ENCODE measurements at places on chromosomes 5 and 9.

DNA sequence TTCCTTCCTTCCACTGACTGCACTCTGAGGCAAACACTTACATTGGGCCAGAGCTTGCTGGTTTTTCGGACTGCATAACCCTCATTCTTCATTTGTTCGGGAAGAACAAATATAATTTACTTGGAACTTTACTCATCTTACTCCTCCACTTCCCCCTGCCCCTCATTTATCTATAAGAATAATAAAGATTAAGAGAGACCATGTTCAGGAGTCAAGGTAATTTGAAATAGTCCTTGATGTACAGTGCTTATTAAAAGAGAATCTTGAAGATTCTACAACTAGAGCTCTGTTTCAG is 65.6 kb downstream of the BASP1 start:
- DNase-seq = no peak

GRCh38 chr9:6779417-6780241 is 21.9 kb downstream of the KDM4C start:
- no peak for DNase-seq

DNA sequence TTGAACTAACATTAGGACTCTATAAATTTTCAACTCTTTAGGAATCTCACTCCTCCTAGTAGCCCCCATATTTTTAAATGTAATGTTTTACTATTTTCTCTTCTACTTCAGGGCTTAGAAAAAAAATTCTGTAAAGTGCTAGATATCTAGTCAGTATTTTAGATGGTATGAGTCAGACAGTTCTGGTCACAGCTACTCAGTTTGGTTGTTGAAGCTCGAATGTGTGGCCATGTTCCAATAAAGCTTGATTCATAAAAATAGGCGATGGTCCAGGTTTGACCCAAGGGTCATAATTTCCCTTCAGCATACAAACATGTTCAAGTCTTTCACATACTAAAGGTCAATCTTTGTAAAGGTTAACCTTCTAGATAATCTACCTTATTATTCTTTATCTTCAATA is 566.0 kb upstream of the CDH18 start:
- DNase-seq = no peak

- DNase-seq = no peak
Measured at GRCh38 chr5:62138607-62139006, 167.4 kb upstream of the KIF2A start.

DNA sequence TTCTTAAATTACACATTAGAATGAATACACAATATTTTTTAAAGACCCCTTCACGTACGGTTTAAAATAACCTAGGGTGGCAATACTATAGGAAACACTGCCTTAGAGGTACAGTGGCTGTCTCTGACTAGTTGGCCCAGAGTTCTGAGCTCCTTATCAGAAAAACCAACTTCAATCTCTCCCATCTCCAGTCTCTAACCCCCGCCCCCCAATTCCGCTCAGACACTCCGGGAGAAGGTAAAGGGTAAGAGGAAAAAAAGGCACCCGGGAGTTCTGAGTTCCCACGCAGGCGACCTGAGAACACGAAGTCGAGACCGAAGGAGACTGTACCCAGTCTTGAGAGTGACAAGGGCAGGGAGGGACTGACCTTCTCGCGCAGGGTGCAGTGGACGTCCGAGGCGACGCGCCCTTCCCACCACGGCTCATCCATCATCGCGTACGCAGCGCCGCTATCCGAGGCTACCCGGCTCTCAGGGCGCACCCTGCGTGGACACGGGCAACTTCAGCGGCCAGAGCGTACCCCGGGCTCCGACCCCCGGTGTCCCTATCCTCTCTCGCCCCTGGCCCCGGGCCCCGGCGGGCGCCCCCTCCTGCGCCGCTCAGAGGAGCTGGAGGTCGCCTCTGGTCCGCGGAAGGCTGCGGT is 752 bp downstream of the CCNJL start:
- DNase-seq = peak; percentile 53

GRCh38 chr5:100553209-100553608 is 18.0 kb downstream of the FAM174A start:
- DNase-seq = no peak

GRCh38 chr9:21316860-21317259 is 11.7 kb upstream of the IFNA5 start:
- DNase-seq = no peak

DNA sequence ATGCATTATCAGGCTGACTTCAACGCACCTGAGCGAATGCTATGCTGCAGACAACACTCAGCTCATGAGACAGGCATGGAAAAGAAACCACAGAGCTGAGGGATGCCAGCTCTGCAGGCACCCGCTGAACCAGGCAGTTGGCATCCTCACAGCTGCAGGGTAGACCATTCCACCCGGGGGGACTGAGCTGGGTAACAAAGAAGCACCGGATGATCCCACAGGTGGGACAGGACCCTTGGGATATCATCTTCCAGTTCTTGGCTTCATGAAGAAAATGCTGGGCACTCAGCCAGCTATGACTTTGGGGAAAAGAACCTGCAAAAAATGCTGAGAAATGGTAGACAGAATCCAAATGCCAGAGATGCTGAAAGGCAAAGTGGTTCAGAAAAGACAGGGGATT is 9.6 kb downstream of the EPB41L4B start:
- no peak for DNase-seq

DNA sequence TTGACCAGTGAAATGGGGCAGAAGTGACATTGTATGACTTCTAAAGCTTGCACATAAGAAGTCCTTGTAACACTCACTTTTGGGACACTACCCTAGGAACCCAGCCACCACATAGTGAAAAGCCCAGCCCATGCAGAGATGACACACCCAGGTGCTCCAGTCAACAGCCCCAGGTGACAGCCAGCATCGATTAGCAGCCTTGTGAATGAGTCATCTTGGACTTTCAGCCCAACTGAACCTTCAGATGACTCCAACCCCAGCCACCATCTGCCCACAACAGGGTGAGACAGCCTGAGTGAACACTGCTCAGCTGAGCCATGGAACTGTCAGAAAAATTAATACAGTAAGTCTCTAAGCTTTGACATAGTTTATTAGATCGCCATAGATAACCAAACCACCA is 458.6 kb downstream of the ZSWIM6 start:
- no peak for DNase-seq

GRCh38 chr5:156354571-156354970 is 27.6 kb downstream of the SGCD start:
- DNase-seq = no peak

- DNase-seq = no peak
Measured at GRCh38 chr5:4639946-4640345, 500.2 kb upstream of the ADAMTS16 start.

- DNase-seq = no peak
Measured at GRCh38 chr5:139888370-139888769, 92.8 kb downstream of the PSD2 start.

- no peak for DNase-seq
Measured at GRCh38 chr9:3237121-3237520, 288.7 kb downstream of the RFX3 start.

DNA sequence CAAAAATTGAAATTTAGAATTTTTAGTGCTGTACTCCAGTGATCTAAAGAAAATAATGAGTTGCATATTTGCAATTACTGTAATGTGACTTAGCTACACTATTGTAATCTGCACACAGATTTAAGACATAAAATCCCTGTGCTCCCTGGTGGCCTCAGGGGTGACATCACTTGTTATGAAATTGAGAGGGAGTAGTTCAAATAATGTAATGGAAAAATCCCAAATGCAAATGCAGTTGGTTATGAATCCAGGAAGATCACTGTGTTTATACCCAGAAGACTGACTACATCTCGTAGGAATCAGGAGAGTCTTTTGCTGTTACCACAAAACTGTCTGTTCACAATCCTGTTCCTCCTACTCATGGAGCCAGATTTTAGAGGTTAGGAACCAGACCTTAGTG is 178.7 kb upstream of the FBXL17 start:
- peak; percentile 41 for DNase-seq

- DNase-seq = no peak
Measured at GRCh38 chr5:108711898-108712297, 35.8 kb upstream of the FER start.

DNA sequence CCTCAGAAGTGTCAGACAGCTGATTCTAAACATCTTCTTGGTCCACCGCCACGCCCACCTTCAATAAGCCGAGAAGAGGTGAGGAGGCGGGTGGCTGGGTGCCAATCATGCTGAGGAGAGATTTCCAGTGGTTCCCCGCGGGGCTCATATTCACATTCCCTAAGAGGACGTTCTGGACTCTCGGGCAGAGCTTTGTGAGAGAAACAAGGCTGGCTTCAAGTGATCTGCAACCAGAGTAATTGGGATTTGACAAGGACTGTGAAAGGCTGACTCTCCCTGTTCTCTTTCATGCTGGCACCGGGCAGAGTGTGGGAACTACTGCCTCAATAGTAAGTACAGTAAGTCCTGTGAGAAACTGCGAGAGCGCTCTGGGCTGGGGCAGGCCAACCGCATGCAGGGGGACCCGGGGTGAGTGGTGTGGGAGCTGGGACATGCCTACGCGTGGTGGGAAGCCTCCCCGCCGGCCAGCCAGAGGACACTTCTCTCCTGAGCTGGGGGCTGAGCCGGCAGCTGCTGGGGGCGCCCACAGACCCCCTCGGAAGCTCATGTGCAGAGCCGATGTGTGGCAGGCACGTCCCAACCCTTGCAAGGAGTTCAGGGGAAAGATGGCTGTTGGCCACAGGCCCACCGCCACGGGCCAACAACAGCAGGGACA is 110.9 kb downstream of the LIFR start:
- DNase-seq = peak; percentile 45

GRCh38 chr5:95447961-95448360 is 56.8 kb downstream of the FAM81B start:
- no peak for DNase-seq

DNA sequence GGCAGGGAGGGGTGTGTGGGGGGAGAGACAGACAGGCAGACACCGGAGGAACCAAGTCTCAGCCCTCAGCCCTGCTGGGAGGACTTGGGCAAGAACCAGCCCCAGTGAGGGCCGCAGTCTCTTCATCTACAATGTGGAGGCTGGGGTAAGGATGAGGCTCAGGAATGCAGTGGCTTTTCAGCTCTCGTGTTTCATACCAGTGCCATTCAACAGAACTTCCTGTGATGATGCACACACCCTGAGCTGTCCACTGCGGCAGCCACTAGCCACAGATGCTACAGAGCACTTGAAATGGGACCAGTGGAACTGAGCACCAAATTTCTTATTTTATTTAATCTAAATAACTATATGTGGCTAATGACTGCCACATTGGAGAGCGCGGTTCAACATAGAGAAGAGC is 10.7 kb downstream of the CAMK2A start:
- DNase-seq = no peak

GRCh38 chr5:33474004-33474403 is 33.2 kb downstream of the TARS1 start:
- no peak for DNase-seq

- no peak for DNase-seq
Measured at GRCh38 chr5:36689225-36689624, 82.8 kb downstream of the SLC1A3 start.

- DNase-seq = no peak
Measured at GRCh38 chr9:82117026-82117811, 128.6 kb downstream of the SPATA31D1 start.

DNA sequence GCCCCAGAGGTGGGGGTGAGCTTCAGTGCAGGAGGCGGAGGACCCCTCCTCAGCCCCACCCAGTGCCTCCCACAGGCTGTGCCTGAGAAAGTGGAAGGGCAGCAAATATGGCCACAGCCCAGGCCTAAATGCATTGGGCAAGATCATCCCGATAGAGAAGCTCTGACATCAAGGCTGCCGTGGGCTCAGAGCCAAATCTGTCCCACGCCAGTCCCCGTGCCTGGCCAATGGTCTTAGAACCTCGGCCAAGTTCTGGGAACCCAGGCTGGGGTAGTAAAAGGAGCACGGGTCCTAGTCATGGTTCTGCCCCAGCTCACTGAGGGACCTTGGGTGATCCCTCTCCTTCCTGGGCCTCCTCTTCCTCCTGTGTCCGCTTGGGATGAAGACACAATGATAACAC is 27.7 kb upstream of the TNIP1 start:
- peak; percentile 43 for DNase-seq

GRCh38 chr9:115035841-115036612 is 81.9 kb downstream of the TNC start:
- no peak for DNase-seq

DNA sequence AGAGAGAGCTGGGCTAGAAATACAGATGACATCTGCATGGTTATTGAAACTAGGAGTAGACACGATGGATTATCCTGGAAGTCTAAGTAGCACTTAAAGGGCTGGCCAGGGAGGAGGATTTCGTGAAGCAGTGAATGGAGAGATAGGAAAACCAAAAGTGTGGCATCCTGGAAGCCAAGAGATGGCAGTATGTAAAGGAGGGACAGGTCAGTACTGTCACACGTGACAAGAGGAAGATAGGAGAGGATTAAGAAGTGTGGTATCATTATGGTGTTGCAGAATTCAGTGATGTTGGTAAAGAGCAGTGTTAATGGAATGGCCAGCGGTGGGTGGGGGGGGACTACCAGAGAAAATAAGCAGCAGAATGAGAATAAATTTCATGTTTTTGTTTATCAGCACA is 11.7 kb downstream of the RAD23B start:
- no peak for DNase-seq
